ENCODE measurements at places on chromosomes 11 and 22. TPM values are rescaled to one million over a fixed set of nuclear protein-coding genes. Genes with fewer than 3 reads are reported as not detected.

DNA sequence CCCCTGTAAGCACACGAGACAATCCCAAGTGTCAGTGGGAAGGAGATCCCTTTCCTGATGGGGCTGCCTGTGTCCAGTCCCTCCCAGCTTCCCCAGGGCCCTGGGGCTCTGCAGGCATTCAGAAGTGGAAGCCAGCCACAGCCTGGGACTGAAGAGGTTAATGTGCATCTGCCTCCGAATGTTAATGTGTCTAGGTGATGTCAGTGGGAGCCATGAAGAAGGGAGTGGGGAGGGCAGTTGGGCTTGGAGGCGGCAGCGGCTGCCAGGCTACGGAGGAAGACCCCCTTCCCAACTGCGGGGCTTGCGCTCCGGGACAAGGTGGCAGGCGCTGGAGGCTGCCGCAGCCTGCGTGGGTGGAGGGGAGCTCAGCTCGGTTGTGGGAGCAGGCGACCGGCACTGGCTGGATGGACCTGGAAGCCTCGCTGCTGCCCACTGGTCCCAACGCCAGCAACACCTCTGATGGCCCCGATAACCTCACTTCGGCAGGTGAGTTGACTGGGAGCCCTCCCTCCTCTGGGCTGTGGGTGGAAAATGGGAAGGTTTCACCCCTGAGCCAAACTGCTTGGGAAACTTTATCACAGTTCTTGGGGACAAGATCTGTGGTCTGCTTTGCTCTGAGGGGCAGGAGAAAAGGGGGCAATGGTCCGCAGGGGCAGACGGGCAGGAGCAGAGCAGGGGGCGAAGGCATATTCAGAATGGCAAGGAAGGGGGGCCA is at the start of gene MCHR1:
Gene MCHR1 (plus strand): TSS at position 236 of the 715 bp plus-strand sequence. CDS start 169 bp downstream, at position 405.
- peaks cover 33% of the 10 kb centered on the region for H3K4me1 ChIP-seq
- H3K27ac ChIP-seq: peak within 1 kb of the TSS; percentile 82
- H3K36me3 ChIP-seq: no peaks in the 10 kb centered on the region
- peak within 1 kb of the TSS; percentile 73 for H3K4me3 ChIP-seq
- no peak for DNase-seq
- no peaks in the 10 kb centered on the region for H3K27me3 ChIP-seq

GRCh38 chr22:37077802-37078448 is 26.4 kb downstream of the KCTD17 start:
- DNase-seq: peak; percentile 87
- peaks cover 2% of the 10 kb centered on the region for H3K4me1 ChIP-seq
- H3K27me3 ChIP-seq: peaks cover 15% of the 10 kb centered on the region
- H3K4me3 ChIP-seq: no peak overlapping the region

DNA sequence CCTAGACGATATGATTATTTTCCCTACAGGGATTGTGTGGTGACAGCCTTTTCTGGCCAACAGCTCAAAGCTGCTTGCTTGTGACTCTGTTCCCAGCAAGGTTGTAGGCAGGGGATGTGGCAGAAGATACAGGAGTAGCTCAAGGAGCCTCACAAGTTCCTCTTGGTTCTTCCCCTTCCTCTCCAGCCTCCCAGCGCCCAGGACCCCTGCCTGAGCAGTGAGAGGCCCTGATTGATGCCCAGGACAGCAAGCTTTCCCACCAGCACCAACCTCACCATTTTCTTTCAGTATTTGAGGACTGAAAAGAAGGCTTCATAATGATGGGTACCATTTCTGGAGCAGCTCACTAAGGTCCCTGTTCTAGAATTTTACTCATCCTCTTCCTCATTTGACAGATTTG is 248.0 kb downstream of the TENM4 start:
- H3K4me3 ChIP-seq: no peak overlapping the region
- H3K36me3 ChIP-seq: peaks cover 7% of the 10 kb centered on the region
- H3K27me3 ChIP-seq: no peaks in the 10 kb centered on the region
- no peak overlapping the region for H3K27ac ChIP-seq

- no peak for DNase-seq
- no peak overlapping the region for H3K4me3 ChIP-seq
- H3K36me3 ChIP-seq: peaks cover 28% of the 10 kb centered on the region
- no peaks in the 10 kb centered on the region for H3K27me3 ChIP-seq
Measured at GRCh38 chr11:47236482-47236881, 12.1 kb downstream of the ACP2 start.

DNA sequence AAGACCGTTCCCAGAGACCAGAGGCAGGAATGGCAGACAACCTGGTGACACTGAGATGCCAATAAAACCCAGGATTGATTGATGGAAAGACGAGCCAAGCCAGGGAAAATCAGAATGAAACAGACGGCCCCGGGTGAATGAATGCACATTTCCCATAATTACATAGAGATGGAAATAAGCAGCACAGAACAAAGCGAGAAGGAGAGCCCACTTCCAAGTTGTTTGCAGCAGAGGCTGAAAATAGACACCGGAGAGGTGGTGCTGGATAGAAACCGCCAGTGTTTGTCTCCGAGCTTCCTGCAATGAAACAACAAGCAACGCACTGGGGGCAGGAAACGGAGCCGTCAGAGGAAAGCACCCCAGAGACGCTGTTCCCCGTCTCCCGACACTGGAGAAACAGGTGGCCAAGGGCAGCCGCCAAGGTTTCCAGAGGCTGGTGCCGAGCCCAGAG is 406.8 kb downstream of the SHANK2 start:
- no peak overlapping the region for H3K27ac ChIP-seq
- H3K4me3 ChIP-seq: no peak overlapping the region
- no peaks in the 10 kb centered on the region for H3K4me1 ChIP-seq
- no peak for DNase-seq

- no peak for DNase-seq
- peak overlapping the region; percentile 12 for H3K27ac ChIP-seq
- no peak overlapping the region for H3K4me3 ChIP-seq
- no peaks in the 10 kb centered on the region for H3K27me3 ChIP-seq
Measured at GRCh38 chr11:75302371-75302770, 49.1 kb downstream of the ARRB1 start.

DNA sequence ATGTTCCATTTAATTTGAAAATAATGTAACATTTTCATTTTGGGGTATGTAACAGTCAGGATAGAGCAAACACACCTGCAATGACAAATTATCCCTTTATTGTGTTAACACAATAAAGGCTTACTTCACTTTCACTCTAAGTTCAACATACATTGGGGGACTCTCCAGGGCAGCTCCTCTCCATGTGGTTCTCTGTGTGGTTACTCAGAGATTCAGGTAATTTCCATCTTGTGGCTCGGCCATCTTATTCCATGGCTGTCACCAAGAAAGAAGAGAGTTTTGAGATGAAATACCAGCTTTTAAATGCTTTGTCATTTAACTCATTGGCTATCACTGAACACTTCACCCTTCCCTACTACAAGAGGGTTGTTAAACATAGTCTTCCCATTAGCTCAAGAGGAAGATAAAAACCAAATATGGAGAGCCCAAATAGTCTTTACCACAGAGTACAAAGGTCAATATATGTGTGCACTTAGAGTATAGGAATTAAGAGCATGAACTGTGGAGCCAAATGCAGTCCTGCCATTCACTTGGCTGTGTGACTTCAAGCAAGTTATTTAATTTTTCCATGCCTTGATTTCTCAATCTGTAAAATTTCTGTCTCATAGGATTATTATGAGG is 10.6 kb upstream of the TPH1 start:
- no peak overlapping the region for H3K27ac ChIP-seq
- peaks cover 14% of the 10 kb centered on the region for H3K27me3 ChIP-seq
- no peaks in the 10 kb centered on the region for H3K4me1 ChIP-seq
- DNase-seq: no peak
- H3K36me3 ChIP-seq: no peaks in the 10 kb centered on the region

DNA sequence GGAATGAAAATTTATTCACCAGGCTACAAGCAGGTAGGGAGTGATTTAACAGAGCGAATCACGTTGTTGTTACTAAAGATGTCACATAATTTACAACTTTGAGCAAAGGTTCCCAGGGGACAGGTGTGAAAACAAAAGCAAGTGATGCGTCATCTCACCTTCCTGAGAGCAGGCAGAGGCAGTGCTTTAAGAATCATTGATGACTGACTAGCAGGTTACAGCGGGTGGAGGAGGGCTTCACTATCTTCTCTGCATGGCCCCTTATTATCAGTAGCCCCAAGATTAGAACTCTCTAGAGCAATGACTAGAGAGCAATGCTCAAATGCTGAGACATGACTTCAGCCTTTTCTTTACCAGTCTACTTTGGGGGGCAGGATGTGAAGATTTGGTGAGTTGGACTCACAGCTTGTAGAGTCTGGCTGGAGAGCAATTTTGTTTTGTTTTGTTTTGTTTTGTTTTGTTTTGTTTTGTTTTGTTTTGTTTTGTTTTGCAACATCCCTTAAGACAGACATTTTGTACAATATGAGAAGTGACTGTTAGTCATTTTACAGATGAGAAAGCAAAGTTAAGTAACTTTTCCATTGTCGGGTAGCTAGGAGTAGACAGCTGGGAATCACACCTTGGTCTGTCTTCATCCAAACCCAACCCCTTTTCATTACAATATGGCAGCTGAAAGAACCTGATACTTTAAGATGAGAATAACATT is 84.8 kb downstream of the SLC1A2 start:
- no peak overlapping the region for H3K27ac ChIP-seq
- H3K27me3 ChIP-seq: peaks cover 2% of the 10 kb centered on the region

- no peak overlapping the region for H3K27ac ChIP-seq
- H3K27me3 ChIP-seq: no peaks in the 10 kb centered on the region
- H3K4me1 ChIP-seq: peaks cover 20% of the 10 kb centered on the region
- no peaks in the 10 kb centered on the region for H3K36me3 ChIP-seq
- no peak for DNase-seq
Measured at GRCh38 chr11:75326439-75326810, 25.0 kb downstream of the ARRB1 start.

GRCh38 chr11:66479394-66480116 is 679 bp upstream of the DPP3 start:
- H3K4me3 ChIP-seq: peak overlapping the region; percentile 95
- no peaks in the 10 kb centered on the region for H3K27me3 ChIP-seq
- DNase-seq: no peak
- peaks cover 12% of the 10 kb centered on the region for H3K4me1 ChIP-seq
- peak overlapping the region; percentile 97 for H3K27ac ChIP-seq

- no peak within 1 kb of the TSS for H3K27ac ChIP-seq
- H3K27me3 ChIP-seq: peaks cover 95% of the 10 kb centered on the region
- H3K4me1 ChIP-seq: peaks cover 14% of the 10 kb centered on the region
- no peaks in the 10 kb centered on the region for H3K36me3 ChIP-seq
- peak within 1 kb of the TSS; percentile 67 for H3K4me3 ChIP-seq
- no peak for DNase-seq
Measured at GRCh38 chr11:114059278-114059983, at the start of gene ZBTB16. TSS of gene ZBTB16 (plus strand) at chr11:114059711. CDS start at chr11:114063301, 3,590 bp downstream.

MFNG gene
- 0.83 TPM for total RNA-seq

TEX12 gene
- total RNA-seq: 0.36 TPM

PPARA gene
- 15.1 TPM for total RNA-seq

Data from mesothelial cell of epicardium (in vitro differentiated cells).